ENCODE measurements at places on chromosomes 5 and 9. TPM values are rescaled to one million over a fixed set of nuclear protein-coding genes. Genes with fewer than 3 reads are reported as not detected.

DNA sequence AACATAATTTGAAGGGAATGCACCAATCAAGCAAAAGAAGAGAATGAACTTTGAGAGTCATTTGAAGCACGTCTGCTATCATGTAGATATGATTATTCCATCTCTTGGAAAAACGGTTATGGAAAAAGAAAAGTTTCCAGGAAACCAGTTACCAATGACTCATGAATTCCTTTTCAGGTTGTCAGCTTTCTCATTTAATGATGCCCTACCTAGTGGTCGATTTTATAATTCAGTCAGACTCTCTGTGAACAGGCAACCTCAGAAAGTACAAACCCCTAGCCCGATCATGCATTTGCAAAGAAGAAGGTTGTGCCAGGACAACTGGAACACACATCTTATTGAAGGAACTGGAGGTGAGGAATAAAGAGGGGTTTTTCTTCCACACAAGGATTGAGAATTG lies 355.1 kb upstream of the GRIA1 start:
- no peaks in the 10 kb centered on the region for H3K36me3 ChIP-seq
- H3K4me1 ChIP-seq = no peaks in the 10 kb centered on the region
- H3K27ac ChIP-seq = no peak overlapping the region

DNA sequence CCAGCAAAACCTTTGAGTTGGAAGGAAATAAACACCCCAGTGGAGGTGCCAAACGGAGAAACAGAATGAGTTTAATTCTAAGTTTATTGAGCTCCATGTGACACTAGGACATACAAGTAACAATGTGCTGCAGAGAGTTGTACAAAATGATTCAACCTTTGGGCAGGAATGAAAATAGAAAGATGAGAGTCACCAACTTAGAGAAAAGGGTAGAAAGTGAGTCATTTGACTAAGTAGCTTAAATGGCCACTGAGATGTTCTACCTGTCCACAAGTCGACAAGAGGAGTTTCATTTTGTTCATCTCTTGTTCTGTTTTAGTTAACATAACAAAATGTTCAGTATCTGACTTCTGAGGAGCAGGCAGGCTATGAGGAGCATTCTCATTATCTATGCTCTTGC lies 284.7 kb downstream of the NR2F1-AS1 start:
- no peak overlapping the region for H3K4me3 ChIP-seq
- no peaks in the 10 kb centered on the region for H3K27me3 ChIP-seq
- no peaks in the 10 kb centered on the region for H3K4me1 ChIP-seq
- no peaks in the 10 kb centered on the region for H3K36me3 ChIP-seq

WNT8A gene
- not detected for total RNA-seq

DNA sequence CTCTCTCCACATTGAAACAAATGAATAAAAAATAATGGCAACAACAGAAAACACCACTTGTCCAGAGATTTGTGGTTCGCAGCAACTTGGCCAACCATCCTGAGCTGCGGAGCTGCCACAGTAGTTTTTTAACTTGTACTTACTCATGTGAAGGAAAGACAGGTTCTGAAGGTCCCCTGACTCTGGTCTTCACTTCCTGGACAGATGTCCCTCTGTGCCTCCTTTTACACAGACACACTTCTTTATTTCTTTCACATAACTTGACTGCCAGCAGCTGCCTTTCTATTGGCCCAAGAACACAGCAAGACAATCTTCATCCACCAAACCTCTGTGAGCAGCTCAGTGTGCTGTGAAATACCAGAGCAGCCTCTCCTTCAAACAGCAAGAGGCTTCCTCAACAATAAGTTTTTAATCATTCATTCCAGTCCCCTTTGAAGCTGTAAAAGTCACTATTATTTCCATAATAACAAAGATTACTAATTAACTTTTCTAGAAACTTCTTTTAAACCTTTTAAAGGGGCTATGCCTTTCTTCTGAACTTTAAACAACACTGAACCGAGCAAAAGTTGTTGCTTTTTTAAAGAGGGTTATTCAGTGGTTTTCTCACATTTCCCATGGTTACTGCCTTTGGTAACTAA lies 198.7 kb downstream of the NR2F1-AS1 start:
- no peaks in the 10 kb centered on the region for H3K4me1 ChIP-seq
- DNase-seq = no peak
- H3K27ac ChIP-seq = no peak overlapping the region
- no peaks in the 10 kb centered on the region for H3K27me3 ChIP-seq
- H3K36me3 ChIP-seq = no peaks in the 10 kb centered on the region

- H3K27ac ChIP-seq = no peak within 1 kb of the TSS
- peak within 1 kb of the TSS; percentile 44 for H3K4me3 ChIP-seq
- peaks cover 7% of the 10 kb centered on the region for H3K4me1 ChIP-seq
Measured at GRCh38 chr5:42756606-42757601, at the start of gene CCDC152. Gene CCDC152, plus strand, starts transcription at chr5:42756818. Its CDS starts 2,304 bp downstream, at chr5:42759122.

DNA sequence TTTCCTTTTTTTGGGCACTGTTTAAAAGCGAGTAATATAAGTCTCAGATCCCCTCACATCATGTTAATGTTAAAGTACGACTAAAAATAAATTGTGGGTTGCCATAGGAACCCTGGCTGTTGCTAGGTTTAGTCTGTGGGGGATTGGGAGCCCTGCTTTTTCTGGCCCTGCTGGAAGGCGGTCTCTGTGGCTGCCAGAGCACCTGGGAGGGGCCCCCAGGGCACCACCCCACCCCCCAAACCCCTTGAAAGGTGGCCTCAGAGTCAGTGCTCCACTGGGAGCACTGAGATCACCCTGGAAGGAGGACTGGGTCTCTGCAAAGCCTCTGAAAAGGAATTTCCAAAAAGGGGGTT lies 66.2 kb upstream of the NEURL1B start:
- H3K27ac ChIP-seq = no peak overlapping the region
- no peak for DNase-seq
- H3K27me3 ChIP-seq = no peaks in the 10 kb centered on the region
- no peak overlapping the region for H3K4me3 ChIP-seq
- peaks cover 7% of the 10 kb centered on the region for H3K4me1 ChIP-seq

NAIP gene
- 43.9 TPM for total RNA-seq

GABRG2 gene
- total RNA-seq = not detected
